ENCODE measurements at places on chromosomes 3 and 15.

DNA sequence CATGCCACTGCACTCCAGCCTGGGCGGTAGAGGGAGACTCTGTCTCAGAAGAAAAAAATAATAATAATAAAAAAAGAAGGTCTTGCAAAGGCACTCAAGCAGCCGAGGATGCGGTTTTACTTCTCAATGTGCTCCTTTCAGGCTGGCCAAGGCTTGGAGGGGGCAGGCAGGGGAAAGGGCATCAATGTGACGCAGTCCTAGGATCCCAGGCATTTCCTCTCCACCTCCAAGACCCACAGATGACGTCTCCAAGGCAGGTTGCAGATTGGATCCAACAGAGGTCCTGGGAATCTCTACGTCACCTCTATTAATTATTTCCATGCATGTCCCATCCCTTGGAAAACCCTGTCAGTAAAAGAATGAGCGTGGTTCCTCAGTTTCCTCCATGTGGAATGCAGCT, 56.2 kb downstream of the FAM43A start:
- no peak for DNase-seq

DNA sequence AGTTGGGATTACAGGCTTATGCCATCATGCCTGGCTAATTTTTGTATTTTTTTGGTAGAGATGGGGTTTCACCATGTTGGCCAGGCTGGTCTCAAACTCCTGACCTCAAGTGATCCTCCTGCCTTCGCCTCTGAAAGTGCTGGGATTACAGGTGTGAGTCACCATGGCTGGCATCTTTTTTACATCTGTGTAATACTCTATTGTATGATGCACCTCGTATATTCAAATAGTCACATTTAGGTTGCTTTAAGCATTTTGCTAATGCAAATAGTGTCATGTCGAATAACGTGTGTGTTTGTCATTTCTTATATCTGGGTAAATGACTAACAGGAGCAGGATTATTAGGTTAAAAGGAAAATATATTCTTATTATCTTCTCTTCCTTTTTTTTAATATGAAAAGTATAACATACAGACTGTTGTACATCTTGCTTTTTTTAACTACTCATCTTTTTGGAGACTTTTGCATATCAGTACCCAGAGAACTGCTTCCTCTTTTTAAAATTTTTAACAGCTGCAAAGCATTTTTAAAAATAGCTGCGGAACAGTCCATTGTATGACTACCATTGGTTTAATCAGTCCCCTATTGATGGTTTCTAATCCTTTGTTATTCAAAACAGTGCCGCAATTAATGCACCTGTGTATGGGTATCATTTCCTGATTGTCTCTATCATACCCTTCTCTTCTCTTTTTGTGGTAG, 13.4 kb downstream of the SCAMP5 start:
- no peak for DNase-seq

DNA sequence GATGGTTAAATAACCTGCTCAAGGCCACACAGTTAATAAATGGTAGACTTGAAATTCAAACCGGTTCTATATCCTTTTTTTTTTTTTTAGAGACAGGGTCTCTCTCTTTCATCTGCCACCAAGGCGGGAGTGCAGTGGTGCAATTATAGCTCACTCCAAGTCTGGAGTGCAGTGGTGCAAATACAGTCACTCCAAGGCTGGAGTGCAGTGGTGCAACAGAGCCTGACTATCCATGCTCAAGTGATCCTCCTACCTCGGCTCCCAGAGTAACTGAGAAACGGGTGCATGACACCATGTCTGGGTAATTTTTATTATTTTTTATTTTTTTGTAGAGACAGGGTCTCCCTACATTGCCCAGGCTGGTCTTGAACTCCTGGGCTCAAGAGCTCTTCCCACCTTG, 23.4 kb downstream of the DPP8 start:
- no peak for DNase-seq

GRCh38 chr15:38454696-38455090, 766 bp downstream of the FAM98B start:
- DNase-seq = no peak

DNA sequence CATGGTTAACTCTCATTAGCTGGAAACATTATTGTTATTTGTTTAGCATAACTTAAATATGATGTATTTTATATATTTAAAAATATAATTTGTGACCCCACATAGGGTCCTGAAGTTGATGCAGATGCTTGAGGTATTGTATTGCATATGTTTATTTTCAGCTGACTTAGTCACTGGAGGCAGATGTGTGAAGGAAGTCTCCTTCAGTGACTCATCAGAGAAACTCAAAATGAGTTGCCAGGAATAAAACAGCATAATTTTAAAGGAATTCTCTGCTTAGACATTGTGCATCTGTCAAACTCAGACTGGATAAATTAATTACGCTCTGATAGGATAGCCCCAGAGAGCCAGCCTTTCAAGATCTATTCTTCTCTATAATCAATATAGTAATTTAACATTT, 7.9 kb upstream of the OR4F6 start:
- DNase-seq = no peak

GRCh38 chr15:85381850-85382751, 1.7 kb downstream of the AKAP13 start:
- no peak for DNase-seq

DNA sequence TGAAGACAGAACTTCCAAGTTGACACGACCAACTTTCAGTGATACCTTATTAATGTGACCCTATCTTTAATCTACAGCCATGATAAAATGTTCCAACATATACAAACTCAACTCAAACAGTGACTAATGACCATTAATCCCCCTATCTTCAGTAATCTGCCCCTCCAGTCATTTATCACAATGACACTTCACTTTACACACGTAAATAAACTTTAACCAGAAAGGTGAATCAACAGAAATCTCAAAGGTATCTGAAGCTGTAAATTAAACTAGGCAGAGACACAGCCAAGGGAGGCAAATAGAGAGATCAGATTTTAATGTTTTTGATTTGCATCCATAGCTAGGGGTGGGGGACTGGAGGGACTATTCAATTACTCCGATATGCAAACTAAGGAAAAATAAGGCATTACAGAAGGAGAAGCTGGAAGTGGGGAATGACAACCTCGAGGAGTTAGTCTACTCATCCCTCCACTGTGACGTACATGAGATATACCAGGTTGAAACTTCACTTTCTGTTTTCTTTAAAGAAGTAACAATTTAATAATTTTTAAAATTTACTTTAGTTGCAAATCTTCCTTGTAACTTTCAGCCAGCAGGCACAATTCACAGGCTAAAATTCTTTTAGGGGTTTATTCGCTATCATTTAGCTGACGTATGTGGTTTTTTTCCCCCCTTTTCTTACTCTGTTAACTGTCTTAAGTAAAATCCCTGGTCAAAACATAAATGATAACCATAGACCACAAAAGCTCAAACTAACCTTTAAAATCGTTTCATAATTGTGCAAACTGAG, 751.0 kb downstream of the ROBO1 start:
- no peak for DNase-seq

- DNase-seq = no peak
These were observed 77.3 kb downstream of the CCR1 start for GRCh38 chr3:46130631-46131310.

- DNase-seq = no peak
These were observed 113.5 kb upstream of the IL12A start for GRCh38 chr3:159875116-159875515.

DNA sequence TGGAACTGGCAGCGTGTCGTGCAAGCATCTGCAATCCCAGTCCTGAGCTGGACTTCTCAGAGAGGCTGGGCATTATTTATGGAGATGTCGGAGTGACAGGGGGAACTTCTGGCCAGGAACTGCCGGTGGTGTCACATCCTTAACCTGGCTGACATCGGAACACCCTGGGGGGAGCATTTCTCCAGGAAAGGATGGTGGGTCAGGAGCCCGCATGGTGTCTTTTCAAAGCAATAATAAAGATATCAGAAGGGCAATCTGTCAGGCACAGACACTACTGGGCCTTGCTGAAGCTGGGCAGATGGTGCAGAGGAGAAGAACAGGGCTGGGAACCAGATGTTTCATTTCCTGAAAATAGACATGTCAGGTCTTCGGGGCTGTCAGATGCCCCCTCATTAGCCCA, 133.5 kb downstream of the WNT7A start:
- DNase-seq = no peak

DNA sequence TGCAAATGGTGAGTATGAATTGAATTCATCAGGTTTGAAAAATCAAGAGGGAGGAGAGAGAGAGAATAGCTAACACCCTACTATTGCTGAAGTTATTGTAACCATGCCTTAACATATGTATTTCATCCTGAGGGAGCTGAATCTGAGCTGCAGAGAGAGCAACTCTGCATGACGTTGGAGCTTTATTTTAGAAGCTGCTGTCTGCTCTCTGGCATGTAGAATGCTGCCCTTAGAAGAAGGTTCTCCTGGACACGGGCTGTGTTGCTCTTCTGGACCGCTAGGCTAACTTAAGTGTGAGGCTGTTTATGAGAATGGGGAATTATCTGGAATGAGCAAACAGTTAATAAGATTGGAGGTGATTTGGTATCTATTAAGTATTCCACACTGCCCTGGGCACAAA, 814.6 kb downstream of the AGBL1 start:
- DNase-seq = no peak

- no peak for DNase-seq
These were observed 55.0 kb downstream of the BSN start for GRCh38 chr3:49609314-49609713.

DNA sequence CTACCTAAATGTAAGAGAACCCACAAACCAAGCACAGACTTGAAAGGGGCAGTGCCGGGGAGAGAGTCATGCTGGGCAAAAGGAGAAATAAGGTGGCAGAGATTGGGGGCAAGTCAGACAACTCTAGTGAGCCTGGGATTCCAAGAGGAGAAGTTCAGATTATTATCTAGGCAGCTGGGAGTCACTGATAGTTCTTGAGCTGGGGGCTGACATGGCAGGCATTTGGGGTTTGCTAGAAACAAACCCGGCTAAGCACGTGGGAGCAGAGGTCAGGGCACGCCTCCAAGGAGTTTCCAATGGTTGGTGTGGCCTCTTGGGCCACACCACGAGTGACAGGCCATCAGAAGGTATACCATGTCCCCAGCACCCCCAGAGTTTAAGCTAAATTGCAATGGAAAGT, 27.6 kb downstream of the SLC6A6 start:
- no peak for DNase-seq

GRCh38 chr3:9690451-9691450, 12.9 kb upstream of the CPNE9 start:
- no peak for DNase-seq

DNA sequence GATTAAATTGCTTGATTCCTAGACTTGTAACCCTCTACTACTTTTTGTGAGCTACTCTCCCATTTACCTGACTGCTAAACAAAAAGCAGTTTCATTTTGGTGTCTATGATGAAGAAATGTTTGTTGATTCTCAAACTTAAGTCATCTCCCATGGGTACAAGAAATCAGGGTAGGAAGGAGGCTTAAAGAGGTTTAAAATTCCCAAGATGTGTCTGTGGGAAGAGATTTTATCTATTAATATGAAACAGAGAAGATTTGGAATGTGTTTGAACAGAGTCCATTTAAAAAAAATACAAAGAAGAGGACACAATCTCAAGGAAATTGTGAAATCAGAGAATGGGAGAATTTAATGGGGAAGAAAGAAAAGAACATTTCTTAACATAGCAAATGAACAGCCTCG, 14.8 kb downstream of the P3H2 start:
- no peak for DNase-seq

DNA sequence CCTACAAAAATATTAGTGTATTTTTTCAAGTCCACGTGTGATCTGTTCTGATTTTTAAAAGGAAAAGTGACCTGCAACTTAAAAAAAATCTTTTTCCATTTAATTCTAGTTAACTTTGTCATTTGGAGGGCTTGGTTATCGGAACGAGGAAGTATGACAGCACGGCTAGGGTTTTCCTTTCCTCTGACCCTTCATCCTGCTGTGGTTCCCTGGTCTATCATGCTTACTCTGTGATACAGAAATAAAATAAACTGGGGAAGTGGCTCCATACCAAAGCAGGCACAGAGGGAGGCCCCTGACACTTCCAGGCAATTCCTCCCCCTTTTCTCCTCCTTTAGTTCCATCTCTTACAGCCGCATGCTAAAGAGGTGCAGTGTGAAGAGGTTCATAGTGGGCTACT, 491.3 kb downstream of the EDEM1 start:
- DNase-seq = no peak

GRCh38 chr3:13557417-13557816, 8.5 kb downstream of the FBLN2 start:
- no peak for DNase-seq

GRCh38 chr15:63891768-63892133, 58.0 kb upstream of the HERC1 start:
- DNase-seq = no peak

- DNase-seq = no peak
These were observed 103.8 kb downstream of the LINGO1 start for GRCh38 chr15:77528968-77529319.

GRCh38 chr3:52787246-52787645, 7.3 kb upstream of the ITIH3 start:
- DNase-seq = no peak

GRCh38 chr3:133901083-133901482, 5.4 kb upstream of the RAB6B start:
- DNase-seq = no peak

DNA sequence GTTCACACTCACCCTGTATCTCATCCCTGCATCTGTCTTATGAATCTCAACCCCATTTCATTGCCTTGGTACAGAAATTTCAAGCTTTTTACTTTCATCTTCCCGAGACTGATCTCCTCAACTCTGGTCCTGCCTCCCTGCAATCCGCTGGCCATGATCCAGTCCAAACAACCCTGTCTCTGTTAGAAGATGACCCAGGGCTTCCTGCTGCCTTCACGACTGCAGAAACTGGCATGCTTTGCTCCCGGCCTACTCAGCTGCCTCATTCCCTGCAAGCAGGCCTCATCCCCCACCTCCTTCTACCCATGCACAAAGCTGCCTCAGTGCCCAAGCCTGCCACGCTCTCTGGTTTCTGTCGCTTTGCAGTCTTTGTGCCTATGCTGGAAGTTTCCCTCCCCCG, 12.4 kb downstream of the HES1 start:
- DNase-seq = no peak

DNA sequence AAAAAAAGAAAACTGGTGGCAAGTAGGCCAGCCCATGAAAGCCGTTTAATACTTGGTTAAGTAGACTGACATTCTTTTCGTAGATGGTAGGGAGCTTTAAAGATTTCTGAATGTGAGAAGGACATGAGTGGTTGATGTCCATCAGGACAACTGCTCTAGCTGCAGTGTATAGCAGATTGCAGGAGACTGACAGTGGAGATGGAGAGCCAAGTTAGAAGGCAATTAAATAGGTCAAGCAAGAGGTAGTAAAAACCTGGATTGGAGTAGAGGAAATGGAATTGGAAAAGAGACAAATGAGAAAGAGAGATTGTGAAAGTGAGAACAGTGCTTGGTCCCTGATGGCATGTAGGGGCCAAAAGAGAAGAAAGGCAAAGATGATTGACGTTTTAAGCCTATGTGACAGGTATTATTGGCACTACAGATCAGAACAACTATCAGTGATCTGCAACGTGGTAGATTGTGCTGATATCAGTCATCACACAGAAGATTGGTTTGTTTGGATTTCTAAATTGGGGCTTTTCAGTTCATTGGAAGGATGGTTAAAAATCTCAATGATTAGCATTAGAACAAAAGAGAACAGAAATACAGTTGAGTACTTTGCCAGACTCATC, 74.0 kb downstream of the CNTN4 start:
- no peak for DNase-seq

GRCh38 chr3:178671377-178671776, 135.1 kb downstream of the KCNMB2 start:
- no peak for DNase-seq

- no peak for DNase-seq
These were observed 59.2 kb upstream of the FAM174B start for GRCh38 chr15:92714477-92715401.

Measured in cortex of kidney (tissue), 1 donor.